ENCODE measurements at places on chromosomes 11 and 22. TPM values are rescaled to one million over a fixed set of nuclear protein-coding genes. Genes with fewer than 3 reads are reported as not detected.

CSF2RB gene
- 8.6 TPM for total RNA-seq

TRPM5 gene
- not detected for total RNA-seq

TPBGL gene
- total RNA-seq, result not detected

CNGA4 gene
- 0.29 TPM for total RNA-seq

APOBEC3B gene
- not detected for total RNA-seq

CASP4 gene
- total RNA-seq, result 101 TPM

Data from breast epithelium (tissue), 4 donors.